ENCODE measurements at places on chromosomes 13 and 19.

DNA sequence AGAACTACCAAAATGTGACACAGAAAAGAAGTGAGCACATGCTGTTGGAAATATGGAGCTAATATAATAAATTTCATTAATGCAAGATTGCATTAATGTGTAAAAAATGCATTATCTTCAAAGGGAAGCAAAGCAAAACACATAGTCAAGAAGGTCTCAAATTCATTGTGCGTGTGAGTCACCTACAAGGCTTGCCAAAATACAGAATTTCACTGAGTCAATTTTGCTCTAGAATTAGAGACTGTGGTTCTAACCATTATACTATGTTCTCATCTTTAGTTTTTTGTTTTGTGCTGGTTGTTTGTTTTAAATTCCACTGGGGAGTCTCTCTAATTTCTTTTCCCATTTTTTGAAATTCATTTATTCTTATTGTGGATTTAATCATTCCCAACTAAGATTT, 149.8 kb upstream of the SLITRK1 start:
- DNase-seq, result no peak

GRCh38 chr13:109156181-109156935, 526.9 kb downstream of the MYO16 start:
- no peak for DNase-seq

DNA sequence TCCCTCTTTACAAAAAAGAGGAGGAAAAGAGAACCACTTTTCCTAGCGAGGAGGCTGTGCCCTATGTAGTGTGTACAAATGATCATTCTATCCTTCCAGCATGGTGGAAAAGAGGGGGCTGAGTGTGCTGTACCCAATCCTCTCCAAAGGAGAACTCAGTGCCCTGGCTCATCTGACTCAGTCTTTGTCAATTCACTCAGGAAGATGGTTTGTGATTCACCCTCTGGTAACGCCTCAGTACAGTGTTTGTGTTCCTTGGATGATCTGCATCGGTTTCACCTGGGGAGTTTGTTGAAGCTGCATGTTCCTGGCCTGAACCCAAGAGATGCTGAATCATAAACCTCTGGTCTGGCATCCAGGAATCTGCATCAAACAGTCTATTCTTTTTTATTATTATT, 18.3 kb upstream of the ENOX1 start:
- no peak for DNase-seq

DNA sequence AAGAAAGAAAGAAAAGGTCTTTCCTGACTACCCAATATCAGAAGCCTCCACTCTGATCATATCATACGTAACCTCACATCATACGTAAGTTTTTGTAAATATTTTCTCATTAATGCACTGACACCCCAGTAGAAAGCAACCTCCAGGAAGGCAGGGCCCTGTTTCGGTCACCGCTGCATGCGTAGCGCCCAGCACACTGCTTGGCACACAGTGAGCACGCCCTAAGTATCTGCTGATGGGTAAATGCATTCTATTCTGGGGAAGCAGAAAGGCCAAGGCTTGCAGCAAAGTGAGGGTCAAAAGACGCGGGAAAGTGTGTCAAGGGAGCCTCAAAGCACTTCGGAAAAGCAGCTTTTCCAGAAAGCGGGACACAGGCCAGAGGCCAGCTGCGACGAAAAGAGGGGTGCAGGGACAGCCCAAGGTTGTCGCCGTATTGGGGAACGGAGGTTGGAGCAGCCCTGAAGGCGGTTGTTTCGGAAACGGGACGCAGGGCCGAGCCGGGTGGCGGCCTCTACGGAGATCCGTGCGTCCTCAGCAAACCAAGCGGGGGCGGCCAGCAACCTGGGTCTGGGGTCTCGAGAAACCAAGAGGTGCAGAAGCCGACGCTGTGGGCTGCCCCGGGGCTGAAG, 463 bp downstream of the SUGP1 start:
- no peak for DNase-seq

DNA sequence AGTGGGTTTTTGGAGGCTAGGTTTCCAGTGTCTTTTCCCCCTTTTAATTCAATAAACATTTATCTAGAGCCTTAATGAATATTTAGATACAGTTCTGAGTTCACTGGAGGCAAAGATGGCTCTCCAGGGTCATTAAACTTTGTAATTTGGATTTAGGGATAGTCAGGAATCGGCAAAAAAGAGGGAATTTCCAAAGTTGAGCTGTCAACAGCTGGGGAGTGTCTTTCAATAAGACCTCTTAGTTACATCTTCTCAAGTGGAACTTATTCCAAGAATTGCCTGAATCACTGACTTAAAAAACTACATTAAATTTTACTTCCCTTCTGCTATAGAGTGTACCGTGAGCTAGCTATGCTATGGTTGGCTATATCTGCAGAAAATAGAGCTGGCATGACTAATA, 2.0 kb downstream of the LRCH1 start:
- no peak for DNase-seq

GRCh38 chr19:2054763-2055162, 3.7 kb upstream of the MKNK2 start:
- no peak for DNase-seq

- DNase-seq, result no peak
Observed at GRCh38 chr19:38494379-38494778, 60.9 kb downstream of the RYR1 start.

DNA sequence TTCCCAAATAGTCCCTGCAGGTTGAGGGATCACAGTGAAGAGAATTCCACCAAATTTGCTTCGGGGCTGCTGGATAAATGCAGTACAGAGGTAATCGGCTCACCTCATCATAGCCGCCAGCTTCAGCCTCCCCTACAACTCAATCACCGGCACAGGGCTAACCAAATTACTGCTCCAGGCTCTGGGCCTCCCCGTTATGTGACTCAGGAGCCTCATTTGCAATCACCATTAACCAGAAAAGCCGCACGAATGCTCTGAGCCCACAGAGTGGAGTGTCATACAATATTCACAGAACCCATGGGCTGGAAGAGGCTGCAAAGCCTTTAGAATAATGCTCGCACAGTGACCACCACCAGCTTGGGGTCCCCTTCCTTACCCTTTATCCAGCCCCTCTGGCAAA, 4.9 kb downstream of the SIAH3 start:
- no peak for DNase-seq

- no peak for DNase-seq
Observed at GRCh38 chr13:108283110-108283509, 13.6 kb downstream of the TNFSF13B start.

DNA sequence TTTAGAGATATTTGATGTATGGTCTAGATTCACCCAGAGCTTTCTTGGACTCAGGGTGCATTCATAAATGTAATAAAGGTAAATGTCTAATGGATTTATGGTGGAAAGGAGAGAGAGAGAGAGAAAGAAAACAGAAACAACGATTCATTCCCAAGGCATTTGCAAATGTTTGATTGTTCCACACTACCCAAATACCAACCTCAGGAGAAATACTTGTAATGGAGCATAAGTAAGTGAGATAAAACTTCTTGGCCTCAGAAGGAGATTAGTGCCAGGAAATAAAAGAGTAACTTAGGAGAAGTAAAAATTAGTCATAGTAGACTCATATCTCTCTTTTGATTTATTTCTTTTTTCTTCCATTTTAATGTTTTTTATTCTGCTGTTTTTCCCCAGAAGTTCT, 40.6 kb upstream of the DGKH start:
- DNase-seq, result no peak
